ENCODE measurements at places on chromosomes 11 and 22.

DNA sequence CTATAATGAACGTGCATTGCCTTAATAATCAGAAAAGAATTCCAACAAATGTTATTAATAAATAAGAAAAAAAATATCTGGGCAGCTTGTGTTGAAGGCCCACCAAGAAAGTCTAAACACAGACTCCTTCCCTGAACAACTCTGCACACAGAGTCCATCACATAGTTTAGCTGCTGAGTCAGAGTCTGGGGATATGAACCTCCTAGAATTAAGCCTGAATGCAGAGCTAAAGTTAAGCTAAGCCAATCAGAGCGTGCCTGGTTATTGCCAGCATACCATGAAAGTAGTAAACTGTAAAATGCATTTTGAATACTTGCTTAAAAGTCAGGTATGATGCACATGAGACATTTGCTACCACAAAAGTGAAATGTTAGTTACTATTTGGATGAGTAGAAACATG lies 25.6 kb upstream of the TENM4 start:
- DNase-seq, result no peak

- DNase-seq, result no peak
Measured at GRCh38 chr11:66299186-66299585, 7.5 kb downstream of the TMEM151A start.

- DNase-seq, result no peak
Measured at GRCh38 chr11:102934735-102935134, 20.8 kb downstream of the MMP13 start.

DNA sequence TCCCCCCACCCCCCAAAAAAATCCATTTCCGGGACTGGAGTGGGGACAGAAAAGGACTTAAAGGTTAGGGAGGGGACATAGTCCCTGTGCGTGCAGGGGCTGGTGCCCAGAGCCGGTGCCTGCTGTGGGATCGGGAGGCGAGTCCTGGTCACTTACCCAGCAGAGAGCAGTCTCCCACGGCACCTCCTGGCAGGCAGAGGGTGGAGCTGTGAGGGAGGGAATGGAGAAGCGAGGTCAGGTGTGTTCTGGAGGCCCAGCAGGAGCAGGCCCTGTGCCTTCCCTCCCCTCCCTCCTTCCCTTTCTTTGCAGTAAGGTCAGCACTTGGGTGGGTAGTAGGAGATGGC lies 28.4 kb downstream of the SHANK3 start:
- DNase-seq, result no peak

DNA sequence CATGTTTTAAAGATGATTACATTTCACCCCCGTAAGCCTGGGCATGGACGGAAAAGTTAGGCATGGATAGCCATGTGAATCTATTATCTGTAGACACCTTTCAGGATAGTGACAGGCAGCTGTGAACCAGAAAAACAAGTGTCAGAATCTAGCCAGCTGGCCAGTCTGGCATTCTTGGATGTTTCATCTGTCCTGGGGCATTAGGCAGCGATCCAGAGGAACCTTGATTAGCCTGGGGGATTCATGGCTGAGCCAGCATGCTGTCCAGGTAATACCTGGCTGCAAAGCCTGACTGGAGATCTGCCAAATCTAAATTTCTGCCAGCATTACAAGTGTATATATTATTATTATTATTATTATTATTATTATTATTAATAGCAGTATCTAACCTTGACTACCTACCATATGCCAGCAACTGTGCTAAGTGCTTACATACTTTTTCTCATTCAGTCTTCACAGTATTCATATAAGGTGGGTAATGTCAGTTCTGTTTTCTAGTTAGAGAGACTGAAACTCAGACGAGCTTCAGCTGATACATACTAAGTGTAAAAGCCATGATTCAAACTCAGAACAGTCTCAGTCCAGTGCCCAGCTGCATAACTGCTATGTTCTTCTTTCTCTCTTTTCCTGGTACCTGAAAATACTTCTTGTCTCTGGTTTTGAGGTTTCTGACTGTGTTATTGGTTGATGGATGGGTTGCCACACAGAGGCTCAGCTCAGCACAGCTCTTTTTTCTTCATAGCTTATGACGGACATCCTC lies 12.8 kb downstream of the BMAL1 start:
- DNase-seq, result no peak

DNA sequence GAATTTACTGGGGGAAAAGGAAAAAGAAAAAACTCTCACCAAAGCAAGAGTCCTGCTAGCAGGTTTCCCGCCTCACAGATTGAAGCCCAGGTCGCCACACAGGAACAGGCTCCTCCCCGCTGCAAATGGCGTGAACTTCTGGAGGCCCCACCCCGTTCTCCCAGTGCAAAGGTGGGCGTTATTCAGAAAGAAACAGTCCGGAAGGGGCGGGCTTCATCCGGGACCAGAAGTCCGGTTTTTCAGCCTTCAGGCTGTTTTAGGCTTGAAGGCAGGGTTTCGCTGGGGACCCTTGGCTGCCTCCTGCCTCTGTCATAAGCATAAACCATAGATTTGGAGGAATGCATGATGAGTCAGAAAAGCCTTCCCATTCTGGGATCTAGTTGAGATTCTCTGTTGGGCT lies 148.3 kb upstream of the POU2AF2 start:
- no peak for DNase-seq

- no peak for DNase-seq
Measured at GRCh38 chr11:74896311-74896710, 52.6 kb downstream of the XRRA1 start.

DNA sequence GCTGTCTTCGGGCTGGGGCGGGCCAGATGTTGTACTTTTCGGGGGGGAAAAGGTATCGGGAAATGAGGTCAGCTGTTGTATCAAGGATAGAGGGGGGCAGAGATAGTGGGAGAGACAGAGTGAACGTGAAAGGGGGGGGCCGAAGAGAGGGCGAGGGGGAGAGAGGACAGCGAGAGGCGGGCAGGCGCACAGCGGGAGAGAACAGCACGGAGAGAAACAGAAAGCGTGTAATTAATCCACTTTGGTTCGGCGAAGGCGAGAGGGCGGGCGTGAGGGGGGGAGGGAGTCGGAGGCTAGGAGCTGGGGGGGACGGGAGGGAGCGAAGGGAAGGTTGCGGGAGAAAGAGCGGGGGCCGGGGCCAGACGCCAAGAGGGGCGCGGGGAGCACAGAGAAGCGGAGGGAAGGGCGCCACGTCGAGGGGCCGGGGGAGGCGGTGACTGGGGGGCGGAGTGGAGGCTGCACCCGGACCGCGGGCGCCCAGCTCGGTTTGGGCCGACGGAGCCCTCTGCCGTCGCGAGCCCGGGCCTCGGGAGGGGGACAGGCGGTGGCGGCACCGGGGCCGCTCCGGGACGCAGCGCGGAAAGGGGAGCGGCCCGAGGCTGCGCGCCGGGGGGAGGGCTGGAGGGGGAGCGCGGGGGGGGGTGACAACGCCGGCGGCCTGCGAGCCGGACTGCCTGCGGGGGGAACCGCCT lies 612 bp downstream of the IGF2 start:
- no peak for DNase-seq

GRCh38 chr11:101456812-101457211 lies 127.0 kb downstream of the TRPC6 start:
- no peak for DNase-seq

GRCh38 chr11:99177446-99177845 lies 156.7 kb downstream of the CNTN5 start:
- no peak for DNase-seq

DNA sequence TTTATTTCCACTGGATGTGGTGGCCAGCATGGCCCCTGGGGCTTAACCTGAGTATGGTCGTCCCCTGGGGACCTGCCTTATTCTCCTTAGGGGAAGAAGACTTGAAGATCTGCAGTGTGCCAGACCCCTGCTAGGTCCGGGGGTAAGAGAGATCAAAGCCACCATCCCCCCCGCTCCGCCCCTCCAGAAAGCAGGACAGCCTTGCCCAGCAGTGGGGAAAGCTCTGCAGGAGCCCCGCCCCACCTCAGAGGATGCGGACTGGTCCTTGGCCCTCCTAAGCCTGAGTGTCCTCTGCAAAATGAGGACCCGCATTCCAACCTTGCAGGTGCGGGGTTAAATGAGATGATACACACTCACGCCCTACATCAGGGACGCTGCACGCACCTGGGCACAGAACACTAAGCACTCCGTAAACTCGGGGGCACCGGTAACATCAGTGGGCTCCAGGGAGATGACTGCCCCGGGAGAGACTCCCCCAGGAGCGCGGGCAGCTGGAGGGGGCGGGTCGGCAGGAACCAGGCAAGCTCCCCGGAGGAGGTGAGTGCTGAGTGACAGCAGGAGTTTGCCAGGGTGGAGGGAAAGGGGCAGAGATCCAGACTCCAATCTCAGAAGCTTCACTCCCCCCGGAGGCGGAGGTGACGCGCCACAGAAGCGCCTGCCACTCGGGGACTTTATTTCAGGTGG lies 564 bp upstream of the ANO1 start:
- no peak for DNase-seq

GRCh38 chr11:13357232-13357631 lies 79.6 kb downstream of the BMAL1 start:
- DNase-seq, result no peak

GRCh38 chr11:119664063-119664572 lies 64.9 kb downstream of the NECTIN1 start:
- DNase-seq, result no peak

- no peak for DNase-seq
Measured at GRCh38 chr11:93117565-93117964, 80.2 kb downstream of the SLC36A4 start.

DNA sequence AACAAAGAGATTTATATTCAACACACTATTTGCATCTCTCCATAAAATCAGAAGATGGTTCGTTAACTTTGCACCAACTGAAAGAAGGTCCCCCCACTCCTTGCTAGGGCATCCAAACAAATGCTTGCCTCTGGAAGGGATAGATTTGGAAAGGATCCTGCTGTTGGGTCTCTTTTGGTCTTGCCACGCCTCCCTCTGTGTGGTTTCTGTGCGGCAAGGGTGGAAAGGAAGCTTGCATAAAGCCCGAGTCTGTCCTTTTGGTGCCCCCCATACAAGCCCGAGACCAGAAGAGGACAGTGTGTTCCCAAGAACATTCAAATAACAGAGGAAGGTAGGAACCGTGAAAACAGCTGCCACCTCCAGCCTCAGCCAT lies 15.1 kb downstream of the SCGB1A1 start:
- DNase-seq, result no peak

DNA sequence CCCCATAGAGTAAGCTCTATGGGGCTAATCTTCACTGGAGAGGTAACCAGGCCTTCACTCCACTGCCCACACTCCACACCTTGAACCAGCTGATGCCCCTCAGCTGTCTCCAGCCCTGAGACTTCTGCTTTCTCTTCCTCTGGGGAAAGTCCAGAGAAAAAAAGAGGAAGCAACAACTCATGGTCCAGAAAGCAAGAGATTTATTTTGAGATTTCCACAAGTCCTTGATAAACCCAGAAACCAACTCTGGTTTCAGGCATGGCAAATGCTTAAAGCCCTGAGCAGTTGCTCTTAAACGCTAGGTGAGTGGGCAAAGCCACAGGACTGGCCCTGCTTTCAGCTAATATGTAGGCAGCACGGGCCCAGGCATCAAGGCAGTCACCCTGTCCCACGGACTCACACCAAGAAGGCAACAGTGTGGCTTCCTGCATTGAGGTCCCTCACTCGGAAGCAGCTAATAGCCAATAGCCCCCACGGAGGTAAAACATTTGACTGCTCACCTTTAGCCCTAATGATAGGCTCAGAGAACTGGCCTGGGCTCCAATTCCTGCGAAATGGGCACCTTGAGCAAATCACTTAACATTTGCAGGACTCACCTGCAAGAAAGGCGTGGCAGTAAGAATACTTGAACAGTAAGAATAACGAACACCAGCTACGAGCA lies 4.3 kb downstream of the CYB561A3 start:
- DNase-seq, result peak; percentile 80

- no peak for DNase-seq
Measured at GRCh38 chr11:19957294-19957943, 202.9 kb downstream of the DBX1 start.

- DNase-seq, result no peak
Measured at GRCh38 chr22:40383905-40384304, 13.5 kb downstream of the SGSM3 start.

DNA sequence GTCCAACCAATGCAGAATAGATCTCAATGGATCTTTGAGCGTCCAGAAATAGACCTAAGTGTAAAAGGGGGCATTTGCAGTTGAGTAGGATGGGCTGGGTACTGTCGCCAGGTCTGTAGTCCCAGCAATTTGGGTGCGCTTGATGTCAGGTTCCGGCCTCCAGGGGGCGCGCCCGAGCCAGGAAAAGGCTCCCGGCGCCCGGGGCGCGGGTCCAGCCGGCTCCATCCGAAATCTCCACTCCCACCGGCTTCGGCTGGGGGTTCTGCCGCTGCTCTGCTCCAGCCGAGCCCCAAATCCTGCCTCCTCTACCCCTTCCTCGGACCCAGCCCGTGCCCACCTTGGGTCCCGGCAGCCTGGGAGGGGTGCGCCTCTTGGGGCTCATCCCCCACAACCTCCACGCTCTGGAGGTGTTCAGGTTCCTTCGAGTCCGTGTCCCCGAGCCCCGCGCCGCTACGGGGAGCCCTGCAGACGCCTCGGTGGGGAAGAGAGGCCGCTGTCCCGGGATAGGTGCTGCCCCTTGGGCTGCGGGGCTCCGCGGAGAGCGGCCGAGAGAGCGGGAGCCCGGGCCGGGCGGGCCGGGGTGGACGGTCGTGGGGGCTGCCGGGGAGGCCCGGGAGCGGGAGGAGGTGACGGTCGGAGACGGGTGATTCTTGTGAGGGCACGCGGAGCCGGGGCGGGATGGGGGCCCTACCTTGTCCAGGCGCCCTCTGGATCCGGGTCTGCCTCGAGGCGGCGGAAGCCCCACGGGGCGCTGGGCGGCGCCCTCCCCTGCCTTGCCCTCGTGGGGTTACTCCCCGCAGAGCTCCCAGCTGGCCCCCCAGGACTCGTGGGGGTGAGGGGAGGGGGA lies 13.0 kb upstream of the CYB5R3 start:
- no peak for DNase-seq

GRCh38 chr11:89495951-89496350 lies 4.8 kb upstream of the NOX4 start:
- DNase-seq, result no peak

- DNase-seq, result no peak
Measured at GRCh38 chr11:129223260-129223659, 31.1 kb upstream of the ARHGAP32 start.

DNA sequence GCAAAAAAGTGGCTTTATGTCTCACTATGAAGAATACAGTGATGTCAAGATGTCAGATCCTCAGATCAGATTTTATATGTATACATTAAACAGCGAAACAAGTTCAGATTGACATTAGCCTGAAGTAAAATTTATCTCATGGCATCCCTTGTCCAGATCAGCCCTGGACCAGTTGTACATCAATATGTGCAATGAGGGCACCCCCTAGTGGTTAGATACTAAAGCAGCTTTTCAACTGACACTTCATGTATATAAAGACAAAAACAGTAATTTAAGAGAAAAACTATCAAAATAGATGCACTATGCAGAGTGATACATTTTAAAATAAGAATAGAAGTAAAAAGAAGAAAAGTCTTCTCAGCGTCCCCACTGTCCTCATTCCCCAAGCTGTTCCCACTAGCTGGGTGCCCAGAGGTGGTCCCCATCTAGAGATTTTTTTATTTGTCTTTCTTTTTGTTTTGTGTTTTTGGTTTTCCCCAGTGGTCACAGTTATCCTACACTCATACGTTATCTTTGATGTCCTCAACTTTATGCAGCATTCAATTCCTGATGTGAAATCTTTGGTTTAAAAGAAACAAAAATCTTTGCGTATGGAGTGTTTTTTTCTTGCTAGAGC lies 2193.4 kb upstream of the RAG2 start:
- no peak for DNase-seq
